ENCODE measurements at places on chromosomes 2 and 18.

- DNase-seq: no peak
Observed at GRCh38 chr18:50518787-50519546, 40.9 kb upstream of the MAPK4 start.

- DNase-seq: no peak
Observed at GRCh38 chr2:72782520-72782919, 43.3 kb downstream of the EXOC6B start.

GRCh38 chr18:74518456-74519295 is 15.6 kb upstream of the CNDP1 start:
- DNase-seq: no peak

- DNase-seq: no peak
Observed at GRCh38 chr2:86358957-86359356, 21.5 kb upstream of the REEP1 start.

GRCh38 chr2:230411570-230412370 is 4.2 kb upstream of the SP100 start:
- DNase-seq: peak; percentile 37

GRCh38 chr2:149885468-149885867 is 297.9 kb upstream of the MMADHC start:
- no peak for DNase-seq

DNA sequence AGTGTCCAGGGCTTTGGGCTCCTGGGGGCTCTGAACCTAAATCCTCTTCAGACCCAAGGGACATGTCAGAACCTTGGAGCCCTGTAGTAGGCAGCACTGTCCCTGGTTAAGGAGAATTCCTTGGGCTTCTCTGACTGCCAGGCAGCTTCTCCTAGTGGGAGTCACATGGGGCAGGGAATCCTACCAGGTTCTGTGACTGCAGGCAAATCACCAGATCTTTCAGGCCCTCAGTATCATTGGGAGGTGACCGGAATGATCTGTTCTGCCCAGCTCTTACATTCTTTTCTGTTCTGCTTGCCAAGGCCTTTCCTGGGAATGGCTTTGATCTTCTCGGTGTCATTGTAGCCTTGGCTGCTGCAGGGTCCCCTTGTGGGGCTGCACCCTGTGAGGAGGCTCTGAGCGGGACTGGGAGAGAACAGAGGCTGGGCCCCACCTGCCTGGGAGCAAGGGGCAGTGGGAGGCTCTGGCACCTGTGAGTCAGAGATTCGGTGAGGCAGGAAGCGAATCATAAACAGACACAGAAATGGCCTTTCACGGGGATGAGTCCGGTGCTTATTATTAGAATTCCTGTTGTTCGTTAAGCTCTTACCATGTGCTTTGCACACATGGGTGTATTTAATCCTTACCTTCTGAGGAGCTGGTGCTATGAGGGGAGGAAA is 14.1 kb downstream of the CEP68 start:
- DNase-seq: no peak

DNA sequence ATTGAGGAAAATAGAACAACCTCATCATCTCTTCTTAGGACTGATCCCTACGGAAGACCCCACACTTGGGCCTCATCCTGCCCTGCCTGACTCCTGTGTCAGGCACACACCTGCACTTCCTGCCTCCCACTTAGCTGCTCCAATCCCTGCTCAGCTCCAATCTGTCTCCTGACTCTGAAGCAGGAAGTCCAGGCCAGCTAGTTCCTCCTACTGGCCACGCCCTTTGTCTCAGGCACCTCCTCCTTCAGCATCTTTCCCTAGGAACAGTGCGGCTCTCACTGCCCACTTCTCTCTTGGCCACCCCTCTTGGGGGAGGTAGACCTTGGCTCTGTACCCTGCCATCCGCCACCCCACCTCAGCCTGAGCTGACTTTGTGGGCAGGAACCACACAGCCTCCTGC is 135.8 kb downstream of the CELF4 start:
- DNase-seq: no peak

DNA sequence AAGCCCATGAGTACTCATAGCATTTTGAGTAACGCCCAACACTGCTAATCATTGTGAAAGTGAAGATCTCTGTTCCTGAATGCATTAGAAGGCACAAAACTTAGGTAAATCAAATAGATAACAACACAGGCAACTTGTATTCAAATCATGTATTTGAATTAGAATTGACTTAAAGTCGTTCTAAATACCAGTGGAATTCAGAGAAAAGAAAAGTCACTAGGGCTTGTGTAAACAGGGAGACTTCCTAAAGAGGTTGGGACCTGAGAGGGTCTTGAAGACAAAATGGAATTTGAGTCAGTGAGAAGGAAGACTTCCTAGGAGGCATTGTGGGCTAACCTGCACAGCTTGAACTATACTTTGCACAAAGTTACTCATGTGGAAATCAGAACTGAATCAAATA is 127.2 kb downstream of the CTNNA2 start:
- DNase-seq: no peak

DNA sequence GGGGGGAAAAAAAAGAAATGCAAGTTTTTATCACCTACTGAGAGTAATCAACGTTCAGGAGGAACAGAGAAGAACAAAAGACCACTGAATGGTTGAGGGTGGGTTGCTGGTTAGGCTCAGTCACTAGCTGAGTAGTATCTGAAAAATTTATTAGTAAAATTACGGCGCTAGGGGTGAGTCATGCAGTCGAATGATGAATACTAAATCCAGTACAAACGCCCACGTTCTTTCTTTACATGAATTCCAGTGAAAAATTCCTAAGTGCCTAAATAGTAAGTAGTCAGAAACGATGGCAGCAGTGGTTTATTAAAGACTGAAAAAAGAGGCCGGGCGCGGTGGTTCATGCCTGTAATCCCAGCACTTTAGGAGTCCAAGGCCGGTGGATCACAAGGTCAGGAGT is 52.0 kb downstream of the TEKT4 start:
- DNase-seq: no peak

DNA sequence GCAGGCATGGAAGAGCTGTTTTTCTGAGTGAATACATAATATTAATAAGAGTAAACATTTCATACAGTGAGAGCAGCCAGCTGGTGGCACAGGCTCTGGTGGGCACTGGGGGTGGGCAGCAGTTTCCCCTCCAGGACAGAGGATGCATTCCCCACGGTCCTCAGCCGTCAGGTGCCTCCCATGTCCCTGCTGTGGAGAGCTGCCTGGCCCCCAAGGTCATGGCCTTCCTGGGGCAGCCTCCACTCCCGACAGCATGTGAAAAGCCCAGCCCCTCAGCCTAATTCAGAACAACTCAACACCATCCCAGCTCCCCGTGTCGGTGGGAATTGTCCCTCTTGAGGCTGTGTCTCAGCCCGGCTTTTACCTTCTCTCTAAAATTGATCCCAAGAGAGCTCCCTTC is 147.4 kb downstream of the GALR1 start:
- no peak for DNase-seq

- no peak for DNase-seq
Observed at GRCh38 chr2:105804266-105804665, 59.6 kb downstream of the NCK2 start.

- DNase-seq: no peak
Observed at GRCh38 chr18:8601277-8602032, 7.8 kb upstream of the RAB12 start.

DNA sequence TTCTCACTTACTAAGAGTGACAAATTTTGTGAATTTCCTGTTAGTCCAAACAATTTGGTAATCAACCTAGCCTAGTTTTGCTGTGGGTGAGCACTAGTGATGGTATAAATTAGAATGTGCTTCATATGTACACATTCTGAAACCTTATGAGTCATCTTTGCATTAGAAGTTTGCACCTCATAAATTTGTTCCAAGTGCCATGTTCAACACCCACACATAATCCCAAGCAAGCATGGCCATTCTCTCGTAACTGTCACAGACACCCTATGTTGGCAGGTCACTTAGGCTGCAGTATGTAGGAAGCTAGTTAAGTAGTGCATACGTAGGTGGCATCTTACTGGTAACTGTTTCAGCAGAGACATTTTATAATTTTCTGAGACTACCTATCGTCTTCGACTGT is 46.9 kb downstream of the NAB1 start:
- no peak for DNase-seq

GRCh38 chr2:241609859-241610793 is 26.8 kb downstream of the THAP4 start:
- peak; percentile 77 for DNase-seq

All from D721Med (cell line).